Progenitor cell of endocrine pancreas (in vitro differentiated cells): ENCODE measurements at places on chromosomes 13 and 19. TPM values are rescaled to one million over a fixed set of nuclear protein-coding genes. Genes with fewer than 3 reads are reported as not detected.

DNA sequence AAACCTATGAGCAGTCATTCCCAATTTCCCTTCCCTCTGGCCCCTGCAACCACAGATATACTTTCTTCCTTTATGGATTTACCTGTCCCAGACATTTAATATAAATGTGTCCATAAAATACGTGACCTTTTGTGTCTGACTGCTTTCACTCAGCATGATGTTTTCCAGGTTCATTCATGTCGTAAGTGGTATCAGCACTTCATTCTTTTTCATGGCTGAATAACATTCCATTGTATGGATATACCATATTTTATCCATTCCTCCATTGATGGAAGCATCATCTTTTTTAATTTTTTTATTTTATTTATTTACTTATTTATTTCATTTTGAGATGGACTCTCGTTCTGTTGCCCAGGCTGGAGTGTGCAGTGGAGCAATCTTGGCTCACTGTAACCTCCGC lies 8.0 kb upstream of the PPP6R1 start:
- DNase-seq: no peak

DNA sequence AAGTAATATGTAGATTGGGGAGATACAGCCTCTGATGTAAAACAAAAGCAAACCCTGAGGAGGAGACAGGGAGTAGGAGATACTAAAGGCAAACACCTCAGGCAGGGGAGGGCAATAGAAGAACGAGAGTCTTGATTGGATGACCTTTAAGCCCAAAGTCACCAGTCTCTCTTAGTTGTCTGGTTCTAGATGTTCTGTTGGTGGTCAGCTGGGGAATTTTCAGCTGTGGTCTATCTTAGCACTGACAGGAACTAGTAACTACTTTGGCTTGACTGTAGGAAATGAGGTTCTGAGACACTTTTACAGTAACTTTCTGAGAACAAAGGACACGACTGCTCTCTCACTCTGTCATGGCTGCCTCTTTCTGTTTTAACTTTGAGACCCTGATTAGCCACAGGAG lies 290.7 kb upstream of the MIR17HG start:
- no peak for DNase-seq

GRCh38 chr19:1130771-1131717 lies 27.2 kb downstream of the GPX4 start:
- no peak for DNase-seq

DNA sequence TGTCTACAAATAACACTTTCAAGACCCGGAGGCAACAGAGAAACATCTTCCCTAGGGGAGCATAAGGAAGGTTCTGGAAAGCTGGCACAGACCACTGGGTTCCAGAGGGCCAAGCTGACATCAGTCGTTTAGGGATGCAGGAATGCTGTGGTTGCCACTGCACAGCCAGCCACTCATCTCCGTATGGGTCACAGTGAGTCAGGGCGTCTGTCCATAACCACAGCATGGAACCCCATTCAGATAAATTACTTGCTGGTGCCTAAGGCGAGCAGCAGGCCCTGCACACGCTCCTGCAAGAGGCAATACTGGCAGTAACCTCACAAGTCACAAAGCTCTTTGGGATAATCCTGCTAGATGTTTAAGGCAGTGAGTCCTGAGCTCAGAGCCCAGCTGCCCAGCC lies 140.9 kb upstream of the UBL3 start:
- no peak for DNase-seq

- no peak for DNase-seq
These were observed 55.2 kb upstream of the UBAC2 start for GRCh38 chr13:99145461-99145860.

DNA sequence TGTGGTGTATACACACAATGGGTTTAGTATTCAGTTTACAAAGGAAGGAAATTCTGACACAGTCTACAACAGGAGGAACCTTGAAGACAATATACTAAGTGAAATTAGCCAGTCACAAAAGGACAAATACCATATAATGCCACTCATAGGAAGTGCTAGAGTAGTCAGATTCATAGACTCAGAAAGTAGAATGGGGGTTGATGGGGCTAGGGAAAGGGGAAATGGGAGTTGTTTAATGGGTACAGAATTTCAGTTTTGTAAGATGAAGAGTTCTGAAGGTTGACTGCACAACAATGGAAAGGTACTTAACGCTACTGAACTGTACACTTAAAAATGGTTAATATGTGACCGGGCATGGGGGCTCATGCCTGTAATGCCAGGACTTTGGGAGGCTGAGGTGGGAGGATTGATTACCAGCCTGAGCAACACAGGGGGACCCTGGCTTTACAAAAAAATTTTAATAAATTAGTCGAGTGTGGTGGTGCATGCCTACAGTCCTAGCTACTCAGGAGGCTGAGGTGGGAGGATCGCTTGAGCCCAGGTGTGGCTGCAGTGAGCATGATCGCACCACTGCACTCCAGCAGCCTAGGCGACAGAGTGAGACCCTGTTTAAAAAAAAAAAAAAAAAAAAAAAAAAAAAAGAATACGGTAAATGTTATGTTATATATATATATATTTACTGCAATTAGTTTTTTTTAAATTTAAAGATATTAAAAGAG lies 45.0 kb downstream of the SLC15A1 start:
- no peak for DNase-seq

TSHZ3 gene
- 15.0 and 15.5 TPM in 2 replicates for total RNA-seq

ATXN8OS gene
- not detected in 2 replicates for total RNA-seq

OR7C1 gene
- total RNA-seq: not detected in 2 replicates
